ENCODE measurements at places on chromosomes 11 and 22.

- no peak for DNase-seq
These were observed 89.4 kb downstream of the CTTN start for GRCh38 chr11:70487756-70488155.

DNA sequence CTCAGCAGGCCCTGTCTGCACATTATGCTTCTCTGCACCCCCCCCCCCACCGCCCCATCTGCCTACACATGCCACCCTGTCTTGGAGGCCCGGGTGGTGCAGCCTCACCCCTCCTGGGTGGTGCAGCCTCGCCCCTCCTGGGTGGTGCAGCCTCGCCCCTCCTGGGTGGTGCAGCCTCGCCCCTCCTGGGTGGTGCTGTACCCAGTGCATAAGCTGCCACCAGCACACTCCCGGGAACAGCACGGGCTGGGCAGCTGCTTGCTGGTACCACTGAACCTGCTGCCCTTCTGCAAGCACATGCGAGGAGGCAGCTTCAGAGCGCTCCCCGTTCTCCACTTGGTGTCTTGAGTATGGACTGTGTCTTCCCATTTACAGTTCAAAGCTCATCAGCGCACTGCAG, 69.3 kb downstream of the NCAPD3 start:
- DNase-seq, result no peak

DNA sequence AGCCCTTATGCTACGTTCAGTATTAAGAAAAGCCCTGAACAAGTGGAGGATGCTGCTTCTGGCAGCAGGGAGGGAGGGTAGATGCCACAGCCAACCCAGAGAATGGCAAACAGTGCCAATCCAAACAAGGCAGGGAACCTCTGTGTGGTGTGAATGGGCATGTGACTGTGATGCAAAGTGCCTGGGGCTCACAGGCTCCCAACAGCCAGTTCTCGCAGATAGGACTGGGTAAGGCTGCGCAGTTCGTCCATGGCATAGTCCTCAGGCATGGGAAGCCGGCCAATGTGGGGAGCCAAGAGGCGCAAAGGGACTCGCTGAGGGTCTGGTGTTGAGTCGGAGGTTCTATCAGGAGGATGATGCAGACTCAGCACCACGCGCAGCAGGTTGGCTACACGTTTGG, 4.8 kb upstream of the CHRNA10 start:
- no peak for DNase-seq

DNA sequence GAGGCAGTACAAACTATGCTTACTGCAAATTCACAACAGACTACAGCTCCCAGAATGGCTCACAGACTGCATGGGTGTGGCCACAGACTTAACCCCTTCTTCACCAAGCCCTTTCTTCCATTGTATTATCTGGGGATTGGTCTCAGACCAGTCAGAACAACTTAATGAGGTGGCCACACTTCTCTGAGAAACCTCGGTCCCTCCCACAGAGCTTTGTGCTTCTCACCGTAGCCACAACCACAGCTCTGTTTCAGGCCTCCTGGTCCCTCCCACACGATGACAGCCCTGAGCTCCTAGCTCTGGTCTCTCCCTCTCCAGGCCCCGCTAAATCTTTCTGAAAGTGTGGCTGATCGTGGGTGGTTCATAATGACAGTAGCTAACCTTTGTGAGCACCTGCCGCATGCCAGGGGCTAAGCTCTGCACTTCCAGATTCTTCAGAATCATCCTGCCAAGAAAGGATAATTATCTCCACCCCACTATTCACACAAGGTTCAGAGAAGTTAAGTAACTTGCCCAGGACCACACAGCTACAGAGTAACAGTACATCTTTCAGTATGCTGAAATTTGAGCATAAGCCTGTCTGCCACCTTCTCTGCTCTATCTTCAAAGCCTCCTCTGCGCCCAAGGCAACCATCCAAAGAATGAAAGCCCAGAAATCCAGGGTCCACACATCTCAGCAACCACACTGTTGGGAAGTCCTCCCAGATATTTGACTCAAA, 5.4 kb downstream of the PDE2A start:
- no peak for DNase-seq

DNA sequence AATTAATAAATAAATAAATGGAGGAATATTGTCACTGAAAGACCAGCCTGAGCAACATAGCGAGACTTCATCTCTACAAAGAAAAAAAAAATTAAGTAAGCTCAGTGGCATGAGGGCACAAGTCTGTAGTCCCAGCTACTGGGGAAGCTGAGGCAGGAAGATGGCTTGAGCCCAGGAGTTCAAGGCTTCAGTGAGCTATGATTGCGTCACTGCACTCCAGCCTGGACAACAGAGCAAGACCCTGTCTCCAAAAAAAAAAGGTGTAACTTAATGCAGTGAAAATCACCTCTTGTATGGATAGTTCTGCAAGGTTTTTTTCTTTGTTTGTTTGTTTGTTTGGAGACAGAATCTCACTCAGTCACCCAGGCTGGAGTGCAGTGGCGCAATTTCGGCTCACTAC, 4.6 kb upstream of the SYNGR1 start:
- DNase-seq, result no peak

DNA sequence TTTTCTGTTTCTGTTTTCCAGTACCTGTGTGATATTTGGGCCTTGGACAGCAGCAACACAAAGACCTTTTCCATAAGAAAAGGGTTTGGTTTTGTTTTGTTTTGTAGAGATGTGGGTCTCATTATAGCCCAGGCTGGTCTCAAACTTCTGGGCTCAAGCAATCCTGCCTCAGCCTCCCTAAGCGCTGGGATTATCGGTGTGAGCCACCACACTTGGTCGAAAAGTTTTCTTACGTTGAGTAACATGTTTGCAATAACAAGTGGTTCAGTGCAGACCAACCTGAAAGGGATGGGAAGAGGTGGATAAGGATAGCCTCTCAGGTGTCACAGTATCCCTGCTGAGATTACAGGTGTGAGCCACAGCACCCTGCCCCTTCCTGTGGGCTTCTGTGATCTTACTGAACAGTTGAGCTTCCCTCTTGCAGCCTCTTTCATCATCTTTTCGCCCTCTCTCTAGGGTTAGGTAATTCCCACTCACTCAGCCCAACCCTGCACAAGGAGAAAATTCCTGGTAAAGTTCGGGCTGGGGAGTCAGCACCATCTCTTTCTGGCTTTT, 3.5 kb upstream of the MRPL48 start:
- no peak for DNase-seq

GRCh38 chr22:24433001-24433827, 5.8 kb downstream of the ADORA2A start:
- DNase-seq, result no peak

- DNase-seq, result no peak
These were observed 105.0 kb upstream of the SESN3 start for GRCh38 chr11:95335989-95336388.

DNA sequence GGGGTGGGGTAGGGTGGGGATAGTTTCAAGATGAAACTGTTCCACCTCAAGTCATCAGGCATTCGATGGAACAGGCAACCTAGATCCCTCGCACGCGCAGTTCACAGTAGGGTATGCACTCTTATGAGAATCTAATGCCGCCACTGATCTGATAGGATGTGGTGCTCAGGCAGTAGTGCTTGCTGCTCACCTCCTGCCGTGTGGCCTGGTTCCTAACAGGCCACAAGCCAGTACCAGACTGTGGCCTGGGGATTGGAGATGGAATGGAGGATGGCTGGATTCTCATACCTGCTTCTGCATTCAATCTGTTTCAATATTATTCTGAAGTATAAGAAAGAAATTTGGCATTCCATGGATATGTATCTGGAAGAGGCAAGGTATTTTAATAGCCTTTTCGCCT, 73.1 kb downstream of the RBFOX2 start:
- DNase-seq, result no peak

- DNase-seq, result no peak
These were observed 69.5 kb upstream of the CSNK2A3 start for GRCh38 chr11:11422411-11423128.

GRCh38 chr22:33918676-33919365, 1.5 kb downstream of the LARGE1 start:
- DNase-seq, result no peak

DNA sequence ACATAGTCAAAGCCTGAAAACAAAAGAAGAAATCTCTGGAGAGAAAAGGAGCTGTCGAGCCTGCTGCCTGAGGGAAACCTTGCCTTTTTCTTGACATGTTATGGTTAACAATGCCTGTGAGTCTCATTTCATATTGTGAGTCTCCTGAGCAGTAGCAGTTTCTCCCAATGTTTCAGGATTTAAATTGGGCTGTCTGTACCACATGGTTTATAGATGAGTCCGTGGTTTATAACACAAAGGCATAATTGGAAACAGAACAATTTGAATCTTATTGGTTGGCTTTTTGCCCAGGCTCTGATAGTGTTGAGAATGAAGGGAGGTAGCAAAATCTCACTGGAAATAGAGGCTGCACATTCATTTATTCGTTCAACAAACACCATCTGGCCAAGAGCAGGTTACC, 540.9 kb downstream of the RAB38 start:
- DNase-seq, result no peak

- no peak for DNase-seq
These were observed 66.5 kb downstream of the BMAL1 start for GRCh38 chr11:13343931-13344717.

GRCh38 chr11:38226684-38227083, 1628.6 kb upstream of the RAG2 start:
- DNase-seq, result no peak

GRCh38 chr22:31333641-31334040, 12.5 kb downstream of the PATZ1 start:
- DNase-seq, result no peak

DNA sequence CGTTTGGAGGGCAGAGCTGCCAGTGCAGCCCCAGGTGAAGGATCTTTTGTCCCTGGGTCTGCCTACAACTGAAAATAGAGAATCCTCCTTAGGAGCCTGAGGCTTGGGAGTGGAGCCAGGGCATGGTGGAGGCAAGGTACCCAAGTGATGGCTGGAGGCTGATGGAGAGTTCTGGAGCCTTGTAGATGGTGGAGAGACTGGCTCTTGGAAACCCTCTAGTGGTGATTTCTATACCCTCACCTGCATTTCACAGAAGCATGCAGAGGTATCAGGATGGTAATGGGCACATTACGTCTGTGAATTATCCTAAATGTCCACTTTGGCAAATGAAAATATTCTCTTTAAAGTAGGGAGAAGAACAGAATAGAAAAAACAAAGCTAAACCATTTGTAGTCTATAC, 44.4 kb downstream of the INSC start:
- no peak for DNase-seq

GRCh38 chr11:33774736-33775466, 581 bp upstream of the FBXO3 start:
- no peak for DNase-seq

DNA sequence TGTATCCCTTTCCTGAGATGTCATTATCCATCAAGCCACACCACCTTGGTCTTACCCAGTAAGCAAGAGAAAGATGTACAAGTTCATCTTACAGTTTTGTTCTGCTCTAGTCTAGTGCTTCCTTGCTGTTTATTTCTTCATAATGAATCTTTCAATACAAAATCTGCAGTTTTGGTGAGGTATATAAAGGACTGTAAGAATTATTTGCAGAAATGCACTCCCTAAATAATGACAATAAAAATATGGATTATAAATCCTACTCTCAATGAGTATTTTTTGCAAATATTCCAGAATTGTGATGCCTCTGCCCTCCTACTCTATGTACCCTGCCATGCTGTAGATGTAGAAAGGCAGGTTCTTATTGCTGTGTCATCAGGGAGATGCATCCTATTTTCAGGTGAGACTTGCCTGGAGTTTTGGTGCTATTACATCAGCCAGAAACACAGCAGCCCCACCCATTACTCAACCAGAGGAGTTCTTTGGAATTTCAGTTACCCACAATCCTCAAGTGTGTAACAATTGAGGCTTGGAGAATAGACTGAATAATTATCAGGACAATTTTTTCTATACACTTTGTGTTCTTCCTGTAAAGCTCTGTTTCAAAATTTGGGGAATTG, at the start of gene OR10S1:
Gene OR10S1 (minus strand): TSS at position 51 of the 617 bp plus-strand sequence. CDS start 117 bp downstream, outside the sequence.
- no peak for DNase-seq

DNA sequence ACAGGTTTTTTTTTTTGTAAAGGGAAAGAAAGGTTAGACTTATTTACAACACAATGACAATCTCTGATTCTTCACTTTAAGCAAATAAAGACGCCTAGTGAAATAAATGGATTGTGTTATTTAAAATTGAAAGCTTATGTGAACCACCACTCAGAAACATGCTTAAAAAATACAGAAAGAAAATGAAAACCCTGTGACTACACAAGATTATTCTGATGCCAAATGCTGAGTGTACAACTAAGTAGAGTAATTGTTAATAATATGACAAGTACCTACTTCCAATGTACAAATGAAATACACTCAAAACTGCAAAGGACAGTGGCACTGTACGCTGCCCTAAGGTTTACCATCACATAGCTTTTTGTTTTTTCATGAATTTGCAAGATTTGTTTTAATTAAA, 1.0 kb downstream of the BLID start:
- DNase-seq, result no peak

DNA sequence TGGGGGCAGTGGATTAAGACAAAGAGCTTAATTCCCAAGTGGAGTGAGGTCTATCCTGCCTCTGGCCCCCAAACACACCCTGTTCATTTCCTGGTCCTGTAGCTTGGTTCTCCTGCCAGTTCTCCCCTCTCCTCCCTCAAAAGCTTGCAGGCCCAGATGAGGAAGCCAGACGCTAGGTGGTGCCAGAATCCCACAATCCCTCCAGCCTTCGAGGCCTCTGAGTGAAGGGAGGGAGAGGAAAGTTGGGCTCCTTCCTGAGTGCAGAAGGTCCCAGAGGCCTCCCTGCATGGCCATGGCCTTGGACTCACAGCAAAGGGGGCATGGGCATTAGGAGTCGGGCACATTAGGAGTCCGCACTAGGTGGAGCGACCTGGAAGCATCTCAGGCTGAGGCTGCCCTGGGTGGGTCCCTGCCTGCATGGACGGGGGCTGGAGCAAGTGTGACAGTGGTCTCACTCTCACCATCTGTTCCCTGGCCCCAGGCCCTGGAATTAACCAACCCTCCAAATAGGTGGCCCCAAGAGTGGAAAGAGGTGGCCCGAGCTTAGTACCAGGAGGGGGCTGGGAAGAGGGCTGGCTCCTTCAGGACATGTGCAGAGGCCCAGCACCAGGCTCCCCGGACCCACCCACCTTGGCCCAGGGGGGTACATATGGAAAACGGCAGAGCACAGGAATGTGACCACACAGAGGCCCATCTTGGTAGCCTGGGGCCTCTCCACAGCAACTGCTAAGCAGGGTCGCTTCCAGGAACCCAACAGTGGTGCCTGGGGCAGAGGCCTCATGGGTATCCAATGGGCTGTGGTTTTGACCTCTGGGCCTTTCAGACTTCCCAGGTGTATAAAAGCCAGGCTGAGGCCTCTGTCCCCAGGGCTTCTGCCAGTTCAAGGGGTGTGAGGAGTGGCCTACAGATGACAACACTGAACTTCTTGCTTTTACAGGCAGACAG, 5.2 kb downstream of the FXYD2 start:
- no peak for DNase-seq

GRCh38 chr11:130674686-130675308, 226.4 kb downstream of the ADAMTS15 start:
- no peak for DNase-seq

GRCh38 chr11:126465573-126466188, 110.2 kb downstream of the ST3GAL4 start:
- no peak for DNase-seq

- no peak for DNase-seq
These were observed 1.4 kb downstream of the CHRNA10 start for GRCh38 chr11:3669742-3670183.

Data from stimulated activated CD8-positive, alpha-beta memory T cell treated with anti-CD3 and anti-CD28 coated beads, Interleukin-15, amount 100 ng/mL, for 4 hours (primary cell).